ENCODE measurements at places on chromosomes 6 and 20.

DNA sequence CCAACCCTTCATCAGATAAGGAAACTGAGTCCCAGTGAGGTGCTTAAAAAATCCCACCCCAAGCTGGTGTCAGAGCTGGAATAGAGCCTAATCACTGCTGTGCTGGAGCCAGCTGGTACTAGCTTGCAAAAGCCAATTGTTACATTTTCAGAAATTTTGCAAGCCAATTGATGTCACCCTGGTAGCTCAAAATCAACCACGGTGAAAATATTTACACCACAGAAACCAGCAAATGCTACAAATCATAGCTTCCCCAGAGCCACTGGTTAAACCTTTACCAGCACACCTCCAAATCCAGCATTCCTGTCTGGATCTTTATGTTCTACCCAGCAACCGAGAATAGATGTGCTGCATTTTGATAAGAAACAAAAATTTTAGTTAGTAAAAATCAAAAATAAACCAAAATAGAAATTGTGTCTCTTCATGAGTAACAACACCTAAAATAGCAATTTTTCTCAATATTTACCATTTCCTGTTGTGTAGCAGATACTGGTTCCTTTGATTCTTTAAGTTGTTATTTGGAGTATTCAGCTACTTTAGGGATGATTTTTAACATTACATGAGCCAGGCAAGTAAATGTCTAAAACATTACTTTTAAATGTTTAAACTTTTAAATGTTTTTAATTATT, 7.2 kb upstream of the LCA5 start:
- no peak for DNase-seq

- no peak for DNase-seq
Observed at GRCh38 chr20:31606804-31607639, 1.9 kb downstream of the ID1 start.

- DNase-seq, result no peak
Observed at GRCh38 chr6:26254724-26255123, 110.3 kb upstream of the BTN3A2 start.

DNA sequence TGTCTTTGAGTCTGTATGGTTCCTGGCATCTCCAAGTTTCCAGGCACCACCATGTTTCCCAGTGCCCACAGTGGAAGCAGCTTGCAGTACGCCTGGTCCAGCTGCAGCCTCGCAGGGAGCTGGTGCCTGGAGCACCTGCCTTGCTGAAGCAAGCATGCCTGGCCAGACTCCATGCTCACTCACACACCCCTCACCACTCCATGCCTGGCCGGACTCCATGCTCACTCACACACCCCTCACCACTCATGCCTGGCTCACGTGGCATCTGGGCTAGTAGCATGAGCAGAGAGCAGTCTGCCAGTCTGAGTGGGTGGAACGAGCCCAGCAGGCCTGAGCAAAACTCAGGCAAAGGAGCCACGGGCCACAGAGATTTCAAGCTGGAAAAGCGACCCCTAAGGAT, 214.3 kb downstream of the TFAP2C start:
- no peak for DNase-seq

DNA sequence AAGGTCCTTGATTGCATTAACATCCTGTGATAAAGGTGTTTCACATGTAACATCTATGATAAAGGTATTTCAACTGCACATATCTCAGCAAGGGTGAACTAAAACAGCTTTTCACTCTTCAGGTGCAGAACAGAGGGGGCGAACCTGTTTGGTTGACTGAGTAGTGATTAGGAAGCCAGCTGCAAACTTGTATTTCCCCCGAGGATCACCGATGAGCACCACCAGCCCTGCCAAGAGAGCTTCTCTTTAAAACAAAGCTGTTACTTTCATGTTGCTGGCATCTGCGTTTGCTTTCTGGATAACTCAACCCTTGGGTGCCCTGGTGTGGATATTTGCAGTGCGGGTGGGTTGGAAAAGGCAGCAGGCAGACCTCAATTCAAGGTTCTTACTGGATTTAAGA, 39.6 kb downstream of the JAG1 start:
- DNase-seq, result no peak

GRCh38 chr20:37803438-37804307, 99.3 kb upstream of the VSTM2L start:
- no peak for DNase-seq

GRCh38 chr6:63565727-63566596, 6.3 kb upstream of the LOC128125822 start:
- DNase-seq, result no peak

DNA sequence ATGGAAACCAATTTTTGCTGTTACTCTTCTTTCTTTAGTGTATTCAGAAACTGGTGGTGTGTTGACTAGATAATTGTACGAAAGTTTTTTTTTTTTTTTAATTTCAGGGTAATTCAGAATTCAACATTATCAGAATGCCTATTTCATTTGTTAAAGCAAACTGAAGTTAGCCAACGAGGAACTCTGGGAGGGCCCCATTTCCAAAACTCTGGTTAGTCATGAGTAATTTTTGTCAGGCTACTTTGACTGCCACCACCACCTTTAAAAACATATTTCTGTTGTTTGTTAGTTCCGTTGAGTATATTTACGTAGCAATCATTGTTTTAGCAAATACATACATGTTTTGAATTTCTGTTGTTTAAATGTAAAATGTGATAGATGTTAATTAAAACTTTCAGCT, 763 bp downstream of the ZKSCAN8 start:
- DNase-seq, result no peak

DNA sequence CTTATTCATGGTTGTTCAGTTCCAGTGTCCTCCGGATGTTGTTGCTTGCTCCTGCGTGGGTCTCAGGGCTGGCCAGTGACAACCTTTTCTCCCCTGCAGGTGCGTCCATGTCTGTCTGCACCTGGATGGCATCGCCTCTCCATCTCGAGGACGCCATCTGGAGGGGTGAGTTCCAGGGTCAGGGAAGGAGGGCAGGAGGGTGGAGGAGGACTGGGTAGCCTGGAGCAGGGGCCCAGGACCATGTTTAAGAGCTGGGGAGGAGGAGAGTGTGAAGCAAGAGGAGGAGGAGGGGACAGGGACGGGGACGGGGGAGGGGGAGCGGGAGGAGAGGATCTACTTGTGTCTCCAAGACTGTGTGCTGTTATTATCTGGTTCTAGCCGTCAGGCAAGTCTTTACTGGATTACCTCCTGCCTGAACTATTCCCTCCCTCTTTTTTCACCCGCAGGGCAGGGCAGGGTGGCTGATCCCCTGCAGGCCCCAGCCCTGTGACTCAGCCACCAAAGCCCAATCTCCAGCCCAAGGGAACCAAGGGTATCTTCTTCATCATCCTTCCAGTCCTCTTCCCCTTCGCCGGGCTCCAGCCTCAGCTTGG, 32.2 kb upstream of the TULP1 start:
- DNase-seq, result no peak

DNA sequence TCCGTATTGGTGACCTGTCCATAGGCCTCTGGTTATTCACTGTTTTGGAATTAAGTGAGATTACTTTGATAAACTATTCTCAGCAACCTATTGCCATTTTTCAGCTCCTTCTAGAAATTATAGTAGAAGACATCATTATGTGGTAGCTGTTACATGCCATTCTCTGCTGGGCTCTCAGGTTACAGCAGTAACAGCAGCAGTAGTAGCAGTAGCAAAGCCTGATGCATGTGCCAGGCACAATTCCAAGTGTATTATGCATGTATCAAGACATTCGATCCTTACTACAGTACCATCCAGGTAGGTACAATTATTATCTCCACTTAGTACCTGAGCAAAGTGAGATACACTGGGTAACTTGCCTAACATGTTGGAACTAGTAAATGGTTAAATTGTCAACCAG, 74.3 kb downstream of the RPS12 start:
- DNase-seq, result no peak

GRCh38 chr6:125717120-125717731, 32.2 kb upstream of the HEY2 start:
- no peak for DNase-seq

DNA sequence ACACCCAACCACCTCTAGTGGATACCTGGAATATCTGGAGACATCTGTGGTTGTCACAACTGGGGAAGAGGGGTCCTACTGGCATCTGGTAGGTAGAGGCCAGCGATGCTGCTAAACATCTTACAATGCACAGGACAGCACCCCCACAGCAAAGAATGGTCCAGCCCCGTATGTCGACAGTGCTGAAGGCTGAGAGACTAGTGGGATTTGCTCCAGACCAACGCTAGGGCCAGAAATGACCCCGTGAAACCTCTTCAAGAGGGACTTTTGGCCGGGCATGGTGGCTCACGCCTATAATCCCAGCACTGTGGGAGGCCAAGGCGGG, 7.2 kb downstream of the PREX1 start:
- no peak for DNase-seq

DNA sequence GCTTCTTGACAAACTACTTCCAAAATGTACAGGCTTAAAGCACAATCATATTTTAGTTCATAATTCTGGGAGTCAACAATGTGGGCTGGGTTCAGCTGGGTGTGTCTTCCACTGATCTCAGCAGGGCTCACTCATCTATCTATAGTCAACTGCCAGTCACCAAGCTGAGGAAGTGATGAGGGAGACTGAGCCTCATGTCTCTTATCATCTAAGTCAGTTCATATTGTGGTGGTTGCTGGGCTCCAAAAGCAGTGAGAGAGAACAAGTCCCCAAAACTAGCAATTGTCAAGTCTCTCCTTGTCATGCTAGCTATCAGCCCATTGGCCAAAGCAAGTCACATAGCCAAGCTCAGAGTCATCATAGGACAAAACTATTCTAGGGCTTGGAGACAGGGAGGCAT, 465.9 kb upstream of the ARID1B start:
- DNase-seq, result no peak

DNA sequence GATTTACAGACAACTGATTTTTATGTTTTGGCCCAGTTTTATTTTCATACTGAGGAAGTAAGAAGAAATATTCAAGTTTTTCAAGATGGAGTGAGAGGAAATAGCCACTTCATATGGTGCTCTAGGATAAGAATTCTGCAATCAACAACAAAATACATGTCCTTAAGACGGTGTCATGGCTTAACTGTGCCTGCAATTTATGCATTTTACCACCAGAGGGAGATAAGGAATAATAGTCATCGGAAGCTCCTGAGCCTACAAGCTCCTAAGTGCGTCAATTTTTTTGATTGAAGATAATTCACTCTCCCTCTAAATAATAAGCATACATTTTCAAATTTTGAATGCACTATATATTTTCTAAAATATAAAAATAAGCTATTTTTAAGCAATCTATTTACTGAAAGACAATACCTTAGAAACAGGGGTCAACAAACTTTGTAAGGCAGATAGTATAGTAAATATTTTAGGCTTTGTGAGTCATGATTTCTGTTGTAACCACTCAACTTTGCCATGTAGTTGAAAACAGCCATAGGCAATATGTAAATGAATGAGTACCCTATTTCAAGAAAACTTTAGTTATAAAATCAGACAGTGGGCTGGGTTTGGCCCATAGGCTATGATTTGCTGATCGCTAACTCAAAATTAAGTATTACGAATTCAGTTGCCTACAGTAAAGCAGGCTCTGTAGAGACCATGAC, 230.9 kb upstream of the DTNBP1 start:
- DNase-seq, result no peak

DNA sequence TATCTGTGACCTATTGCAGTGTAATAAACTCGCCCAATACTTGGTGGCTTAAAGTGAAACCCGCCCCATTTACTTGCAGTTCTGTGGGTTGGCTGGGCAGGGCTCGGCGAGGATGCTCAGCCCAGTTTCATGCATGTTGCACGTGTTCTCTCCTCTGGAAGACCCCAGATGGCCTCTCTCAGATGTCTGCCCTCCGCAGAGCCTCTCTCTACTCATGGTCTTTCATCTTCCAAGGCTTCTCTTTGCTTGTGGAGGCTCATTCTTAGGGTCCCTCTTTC, 251.4 kb downstream of the SOD2 start:
- no peak for DNase-seq

DNA sequence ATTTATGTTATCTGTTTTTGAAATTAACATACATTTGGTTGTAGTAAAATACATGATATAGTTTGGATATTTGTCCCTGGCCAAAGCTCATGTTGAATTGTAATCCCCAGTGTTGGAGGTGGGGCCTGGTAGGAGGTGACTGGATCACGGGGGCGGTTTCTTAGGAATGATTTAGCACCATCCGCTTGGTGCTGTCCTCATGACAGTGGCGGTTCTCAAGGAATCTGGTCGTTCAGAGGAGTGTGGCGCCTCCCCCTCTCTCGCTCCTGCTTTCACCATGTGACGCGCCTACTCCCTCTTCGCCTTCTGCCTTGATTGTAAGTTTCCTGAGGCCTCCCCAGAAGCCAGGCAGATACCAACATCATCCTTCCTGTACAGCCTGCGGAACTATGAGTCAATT, 29.0 kb downstream of the CTCFL start:
- no peak for DNase-seq

GRCh38 chr6:18513253-18513798, 126.2 kb downstream of the RNF144B start:
- no peak for DNase-seq

DNA sequence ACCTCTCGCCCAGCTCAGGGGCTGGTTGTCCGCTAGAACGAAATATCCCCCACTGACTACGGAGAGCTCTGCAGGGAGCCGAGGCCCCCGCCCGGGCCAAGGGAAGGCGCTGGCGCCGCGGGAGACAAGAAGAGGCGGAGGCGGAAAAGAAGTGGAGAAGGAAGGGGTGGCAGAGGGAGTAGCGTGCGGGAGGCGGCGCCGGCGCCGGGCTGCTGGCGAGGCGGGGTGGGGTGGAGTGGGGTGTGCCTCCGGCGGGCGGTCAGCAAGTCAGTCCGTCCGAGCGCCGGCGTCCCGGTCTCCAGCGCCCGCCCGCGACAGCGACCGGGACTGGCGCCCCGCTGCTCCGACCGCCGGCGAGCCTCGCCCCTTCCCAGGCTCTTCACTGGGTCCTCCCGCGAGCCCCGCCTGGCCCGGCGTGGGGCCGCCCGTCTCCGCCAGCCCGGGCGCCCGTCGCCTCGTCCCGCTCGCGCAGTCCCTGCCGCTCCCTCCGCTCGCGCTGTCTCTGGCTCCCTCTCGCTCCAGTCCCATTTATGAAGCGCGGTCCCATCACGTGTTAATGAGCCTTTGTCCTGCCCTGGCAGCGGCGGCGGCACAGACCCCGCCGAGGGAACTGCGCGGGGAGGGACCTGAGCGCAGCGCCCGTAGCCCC, at the start of gene CNR1:
CNR1 (minus strand) TSS at position 504 of the 649 bp plus-strand sequence. CDS start 21,073 bp downstream, outside the sequence.
- DNase-seq, result no peak
